ENCODE measurements at places on chromosomes 11 and 22.

GRCh38 chr11:1030086-1030485, 6.4 kb downstream of the MUC6 start:
- DNase-seq, result no peak

DNA sequence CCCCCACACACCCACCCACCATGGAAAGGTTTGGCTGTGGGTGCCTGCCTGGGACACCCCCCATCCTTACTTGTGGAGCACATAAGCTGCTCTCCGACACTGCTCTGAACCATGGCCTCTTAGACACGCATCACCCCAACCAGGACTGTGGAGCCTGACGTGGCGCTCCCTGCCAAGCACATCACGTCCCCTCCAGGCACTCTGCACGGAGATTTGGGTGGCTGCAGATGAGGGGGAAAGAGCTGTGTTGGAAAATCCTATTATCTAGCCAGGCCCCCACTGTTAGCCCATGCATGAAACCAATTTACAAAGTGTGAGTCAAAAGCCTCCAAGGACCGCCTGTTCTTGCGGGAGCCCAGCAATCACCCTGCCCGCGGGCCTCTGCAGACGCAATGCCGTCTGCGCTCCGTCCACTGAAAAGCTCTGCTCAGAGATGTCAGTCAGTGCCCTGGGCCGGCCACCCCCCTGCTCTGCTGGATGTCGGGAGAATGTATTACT, 163.4 kb upstream of the NECTIN1 start:
- DNase-seq, result no peak

- no peak for DNase-seq
Observed at GRCh38 chr11:10779086-10779485, 28.0 kb downstream of the CTR9 start.

- no peak for DNase-seq
Observed at GRCh38 chr11:65442842-65443331, 20.3 kb downstream of the NEAT1 start.

- DNase-seq, result no peak
Observed at GRCh38 chr11:57776577-57777210, 15.1 kb downstream of the CTNND1 start.

- DNase-seq, result no peak
Observed at GRCh38 chr11:4682623-4683419, 14.8 kb downstream of the OR51E2 start.

- DNase-seq, result no peak
Observed at GRCh38 chr11:122695076-122695615, 39.6 kb downstream of the UBASH3B start.

Data from NCI-H146 (cell line).